ENCODE measurements at places on chromosomes 3 and 15. TPM values are rescaled to one million over a fixed set of nuclear protein-coding genes. Genes with fewer than 3 reads are reported as not detected.
A peak's percentile ranks its signal among the peaks of the same experiment; 100 is the strongest.

DNA sequence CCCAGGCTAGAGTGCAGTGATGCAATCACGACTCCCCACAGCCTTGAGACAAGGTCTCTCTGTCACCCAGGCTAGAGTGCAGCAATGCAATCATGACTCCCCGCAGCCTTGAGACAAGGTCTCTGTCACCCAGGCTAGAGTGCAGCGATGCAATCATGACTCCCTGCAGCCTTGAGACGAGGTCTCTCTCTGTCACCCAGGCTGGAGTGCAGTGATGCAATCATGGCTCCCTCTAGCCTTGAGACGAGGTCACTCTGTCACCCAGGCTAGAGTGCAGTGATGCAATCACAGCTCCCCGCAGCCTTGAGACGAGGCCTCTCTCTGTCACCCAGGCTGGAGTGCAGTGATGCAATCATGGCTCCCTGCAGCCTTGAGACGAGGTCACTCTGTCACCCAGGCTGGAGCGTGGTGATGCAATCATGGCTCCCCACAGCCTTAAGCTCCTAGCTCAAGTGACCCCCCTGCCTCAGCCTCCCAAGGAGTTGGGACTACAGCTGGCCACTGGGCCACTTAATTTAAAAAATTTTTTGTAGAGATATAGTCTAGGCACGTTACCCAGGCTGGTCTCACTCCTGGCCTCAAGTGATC is 26.1 kb downstream of the TFRC start:
- DNase-seq: no peak

DNA sequence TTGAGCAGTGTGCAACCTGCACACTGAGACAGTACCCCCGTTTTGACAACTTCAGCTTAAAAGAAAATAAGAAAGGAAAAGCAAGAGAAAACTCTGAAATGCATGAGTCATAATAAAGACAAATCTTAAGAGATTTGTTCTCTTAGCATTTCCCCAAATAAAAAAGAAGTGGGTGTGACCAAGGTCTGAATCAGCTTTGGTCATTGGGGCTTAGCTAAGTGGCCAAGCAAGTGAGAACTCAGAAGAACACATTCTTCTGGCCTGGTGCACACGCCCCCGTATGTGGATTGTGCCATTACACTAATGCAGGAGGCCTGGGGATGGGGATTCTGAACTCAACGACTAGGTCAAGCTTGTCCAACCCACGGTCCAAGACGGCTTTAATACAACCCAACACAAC is 56.9 kb upstream of the PDZRN3 start:
- peak; percentile 85 for DNase-seq

DNA sequence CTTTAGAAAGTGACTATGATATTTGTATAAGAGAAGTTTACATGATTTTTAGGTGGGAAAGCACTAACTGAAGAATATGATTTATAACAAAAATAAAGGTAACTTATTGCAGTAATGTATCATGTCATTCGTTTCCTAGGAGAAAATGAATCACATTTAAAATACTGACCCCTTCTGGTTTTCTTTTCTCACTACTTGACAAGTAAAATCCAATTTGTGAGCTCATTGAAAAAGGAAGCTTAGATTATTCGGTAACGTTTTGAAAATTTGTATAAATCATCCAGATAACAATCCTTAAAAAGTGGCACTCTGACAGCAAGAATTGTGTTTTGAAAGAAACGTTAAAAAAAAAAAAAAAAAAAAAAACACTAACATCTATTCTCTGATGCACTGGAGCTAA is 39.0 kb downstream of the NSUN3 start:
- peak; percentile 15 for DNase-seq

Gene WDR93
- total RNA-seq: not detected

Gene FBLN2
- total RNA-seq: 10.8 TPM

Gene MAP1A
- total RNA-seq: 47.2 TPM

Gene MUC20
- total RNA-seq: not detected

Gene TMEM45A
- 20.8 TPM for total RNA-seq
